ENCODE measurements at places on chromosomes 11 and 22.

- no peak for DNase-seq
Measured at GRCh38 chr22:21855676-21856075, 11.8 kb downstream of the MAPK1 start.

GRCh38 chr11:9146477-9146876 lies 55.1 kb upstream of the SCUBE2 start:
- no peak for DNase-seq

DNA sequence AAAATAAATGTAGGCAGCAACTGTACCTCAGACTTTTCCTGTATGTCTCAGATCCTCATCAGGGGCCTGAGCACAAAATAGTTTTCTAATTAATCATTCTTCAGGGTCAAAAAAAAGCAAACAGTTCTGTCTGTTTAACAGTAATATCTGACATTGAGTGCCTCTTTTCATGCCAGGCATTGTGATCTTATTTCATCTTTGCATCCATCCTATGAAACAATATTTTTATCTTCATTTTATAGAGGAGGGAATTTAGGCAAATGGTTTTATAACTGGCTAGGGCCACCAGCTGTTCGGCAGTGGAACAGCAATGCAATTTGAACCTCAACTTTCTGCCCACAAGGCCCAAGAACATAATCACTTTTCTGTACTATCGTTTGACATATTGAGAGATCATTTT lies 145.6 kb downstream of the WNT7B start:
- no peak for DNase-seq

DNA sequence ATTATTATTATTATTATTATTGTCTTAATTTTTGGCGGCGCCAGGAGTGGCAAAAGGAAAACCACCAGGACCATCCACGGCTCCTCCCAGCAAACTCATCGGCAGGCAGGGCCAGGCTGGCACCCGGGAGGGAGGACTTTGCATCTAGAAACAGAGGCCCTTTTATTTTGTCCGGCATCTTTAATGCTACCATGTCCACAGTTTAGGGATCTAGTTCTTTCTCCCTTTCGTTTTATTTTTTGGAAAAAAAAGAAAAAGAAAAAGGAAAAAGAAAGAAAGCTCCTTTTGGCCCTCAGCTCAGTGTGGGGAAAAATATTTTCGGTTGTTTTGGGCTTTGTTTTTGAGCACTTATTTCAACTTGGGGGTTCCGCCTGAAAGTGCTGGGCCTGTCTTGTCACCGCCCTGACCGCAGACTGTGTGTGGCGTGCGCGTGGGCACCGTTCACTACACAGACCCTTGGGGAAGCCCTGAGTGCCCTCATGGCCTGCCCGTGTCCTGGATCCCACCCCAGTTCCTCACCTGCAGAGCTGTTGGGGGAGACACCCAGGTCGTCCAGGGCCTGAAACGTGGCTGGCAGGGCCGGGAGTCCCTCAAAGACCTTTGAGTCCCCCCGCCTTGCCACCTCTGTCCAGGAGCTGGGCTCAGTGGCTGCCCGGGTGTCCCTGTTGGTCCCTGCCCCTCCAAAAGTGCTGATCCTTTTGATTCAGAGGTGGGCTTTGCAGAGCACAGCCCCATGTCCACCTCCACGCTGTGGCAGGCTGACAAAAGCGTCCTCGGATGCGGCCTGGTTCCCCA lies 69.1 kb upstream of the PPARA start:
- DNase-seq = no peak

GRCh38 chr11:40797981-40798380 lies 661.5 kb downstream of the LRRC4C start:
- DNase-seq = no peak

DNA sequence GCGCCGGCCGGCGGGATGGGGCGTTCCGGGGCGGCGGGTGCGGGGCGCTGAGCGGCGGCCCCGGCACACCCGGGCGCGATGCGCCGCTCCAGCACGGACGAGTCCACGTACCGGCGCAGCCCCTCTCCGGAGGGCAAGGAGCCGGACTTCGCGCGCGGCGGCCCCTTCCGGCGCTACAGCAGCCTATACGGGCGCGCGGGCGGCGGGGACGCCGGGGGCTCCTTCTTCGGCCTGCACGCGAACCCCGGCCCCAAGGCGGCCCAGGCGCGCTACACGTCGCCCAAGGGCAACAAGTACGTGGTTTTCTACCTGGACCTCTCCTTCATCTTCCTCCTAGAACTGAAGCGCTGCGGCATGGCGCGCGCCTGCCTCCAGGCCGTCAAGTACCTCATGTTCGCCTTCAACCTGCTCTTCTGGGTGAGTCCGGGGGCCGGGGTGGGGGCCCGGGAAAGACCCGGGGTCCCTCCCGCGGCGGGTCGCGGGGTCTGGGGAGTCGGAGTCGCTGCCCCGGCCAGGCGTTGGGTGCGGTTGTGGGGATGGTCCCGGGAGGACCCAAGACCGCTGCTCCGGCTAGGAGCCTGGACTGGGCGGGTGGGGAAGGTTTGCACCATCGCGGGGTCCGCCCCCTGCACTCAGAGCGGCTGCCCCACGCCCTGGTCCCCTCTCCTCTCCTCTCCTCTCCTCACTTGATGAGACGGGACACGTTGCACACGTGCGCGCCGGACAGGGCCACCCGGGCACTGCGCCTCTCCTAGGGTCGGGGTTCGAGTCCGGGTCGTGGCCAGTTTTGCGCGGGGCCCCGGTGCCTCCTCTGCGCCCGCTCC lies 7.5 kb downstream of the TSPAN4 start:
- no peak for DNase-seq

- no peak for DNase-seq
Measured at GRCh38 chr22:47604563-47604962, 842.1 kb downstream of the TBC1D22A start.

- DNase-seq = no peak
Measured at GRCh38 chr11:34897171-34897870, 18.9 kb downstream of the APIP start.

DNA sequence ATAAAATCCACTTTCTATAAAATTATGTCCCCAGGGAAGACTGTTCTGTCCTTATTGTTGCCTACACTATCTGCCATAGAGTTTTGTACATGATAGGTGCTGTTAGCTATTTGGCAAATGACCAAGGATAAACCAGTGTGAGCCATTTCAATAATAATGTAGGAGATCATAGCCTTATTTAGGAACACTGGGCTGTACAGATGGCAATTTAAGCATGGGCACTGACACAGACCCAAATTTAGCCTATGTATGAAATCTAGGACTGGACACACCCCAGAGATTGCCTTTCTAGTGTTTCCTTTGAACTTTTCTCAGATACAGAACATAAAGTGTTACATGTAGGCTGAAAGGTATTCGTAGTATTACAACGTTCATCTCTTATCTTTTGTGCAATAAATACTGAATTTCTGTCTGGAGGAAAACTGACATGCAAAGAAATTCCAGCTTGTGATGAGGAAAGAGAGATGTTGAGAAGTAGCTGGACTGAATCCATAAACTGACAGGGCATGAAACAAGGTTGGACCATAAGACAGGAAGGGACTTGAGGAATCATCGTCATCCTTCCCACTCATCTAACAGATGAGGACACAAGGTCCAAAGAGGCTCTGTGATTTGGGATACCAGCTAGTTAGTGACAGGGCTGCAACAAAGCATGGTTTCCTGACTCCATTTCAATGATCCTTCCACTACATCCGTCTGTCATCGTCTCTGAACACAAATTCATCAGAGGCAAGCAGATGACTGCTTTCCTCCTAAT lies 60.3 kb downstream of the TMPRSS5 start:
- no peak for DNase-seq
